Activated CD8-positive, alpha-beta T cell treated with anti-CD3 and anti-CD28 coated beads, Interleukin-2, amount 10 ng/mL, durations not matched to agents 7 days and 5 days (primary cell): ENCODE measurements at places on chromosomes 12 and 14.

GRCh38 chr14:37179896-37180502 is 7.6 kb upstream of the SLC25A21 start:
- no peak for DNase-seq

DNA sequence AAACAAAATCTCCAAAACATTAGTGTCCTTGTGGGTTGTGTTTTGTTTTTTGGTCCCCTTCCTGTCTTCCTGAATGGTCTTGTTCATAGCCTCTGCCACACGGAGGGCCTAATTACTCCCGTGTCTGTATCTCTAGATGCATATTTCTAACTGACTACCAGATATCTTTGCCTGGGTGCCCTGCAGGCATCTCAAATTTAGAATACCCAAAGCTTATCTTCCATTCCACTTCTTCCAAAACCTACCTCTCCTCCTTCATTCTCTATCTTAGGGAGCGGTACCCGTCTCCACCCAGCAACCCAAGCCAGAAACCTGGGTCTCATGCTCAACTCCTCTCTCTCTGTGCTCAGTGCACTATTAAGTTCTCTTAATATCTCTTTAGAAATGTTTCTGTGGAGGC is 10.9 kb upstream of the METAP2 start:
- no peak for DNase-seq

GRCh38 chr12:46230306-46230705 is 38.5 kb downstream of the SLC38A1 start:
- no peak for DNase-seq

- no peak for DNase-seq
Observed at GRCh38 chr12:45329238-45329637, 113.3 kb downstream of the ANO6 start.

- DNase-seq: no peak
Observed at GRCh38 chr12:68821357-68822188, 13.6 kb downstream of the MDM2 start.

DNA sequence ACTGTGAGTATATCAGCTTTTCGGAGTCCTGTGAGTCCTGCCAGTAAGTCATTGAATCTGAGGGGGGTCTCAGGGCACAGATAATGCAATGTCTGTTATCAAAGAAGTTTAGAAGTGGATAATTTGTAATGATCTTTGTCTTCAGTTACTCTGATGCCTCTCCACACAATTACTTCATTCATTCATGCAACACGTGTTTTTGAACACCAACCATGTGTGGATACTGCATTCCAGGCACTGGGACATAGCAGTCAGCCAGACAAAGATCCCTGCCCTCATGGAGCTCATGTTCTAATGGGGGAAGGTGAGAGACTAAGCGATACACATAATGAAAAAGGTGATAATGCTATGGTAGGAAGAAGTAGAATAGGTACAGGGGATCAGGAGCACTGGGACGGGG is 60.8 kb upstream of the SCN8A start:
- no peak for DNase-seq

- no peak for DNase-seq
Observed at GRCh38 chr14:66111891-66112290, 374.3 kb upstream of the CCDC196 start.

DNA sequence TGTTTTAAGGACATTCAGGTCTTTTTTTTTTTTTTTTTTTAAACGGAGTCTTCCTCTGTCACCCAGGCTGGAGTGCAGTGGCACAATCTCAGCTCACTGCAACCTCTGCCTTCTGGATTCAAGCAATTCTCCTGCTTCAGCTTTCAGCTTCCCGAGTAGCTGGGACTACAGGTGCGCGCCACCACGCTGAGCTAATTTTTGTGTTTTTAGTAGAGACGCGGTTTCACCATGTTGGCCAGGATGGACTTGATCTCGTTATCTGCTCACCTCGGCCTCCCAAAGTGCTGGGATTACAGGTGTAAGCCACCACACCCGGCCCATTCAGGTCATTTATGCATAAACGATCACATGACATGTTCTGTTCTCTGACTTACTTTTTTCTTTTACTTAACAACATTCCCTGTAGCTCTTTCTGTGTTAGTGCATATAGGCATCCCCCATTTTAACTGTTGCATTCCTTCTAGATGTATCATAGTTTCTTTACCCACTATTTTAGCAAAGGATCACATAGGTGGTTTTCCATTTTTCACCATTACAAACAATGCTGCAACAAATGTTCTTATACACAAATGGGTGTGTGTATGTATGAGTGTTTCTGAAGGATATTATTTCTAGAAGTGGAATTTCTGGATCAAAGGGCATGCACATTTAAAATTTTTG is 74.2 kb downstream of the ARF6 start:
- no peak for DNase-seq

DNA sequence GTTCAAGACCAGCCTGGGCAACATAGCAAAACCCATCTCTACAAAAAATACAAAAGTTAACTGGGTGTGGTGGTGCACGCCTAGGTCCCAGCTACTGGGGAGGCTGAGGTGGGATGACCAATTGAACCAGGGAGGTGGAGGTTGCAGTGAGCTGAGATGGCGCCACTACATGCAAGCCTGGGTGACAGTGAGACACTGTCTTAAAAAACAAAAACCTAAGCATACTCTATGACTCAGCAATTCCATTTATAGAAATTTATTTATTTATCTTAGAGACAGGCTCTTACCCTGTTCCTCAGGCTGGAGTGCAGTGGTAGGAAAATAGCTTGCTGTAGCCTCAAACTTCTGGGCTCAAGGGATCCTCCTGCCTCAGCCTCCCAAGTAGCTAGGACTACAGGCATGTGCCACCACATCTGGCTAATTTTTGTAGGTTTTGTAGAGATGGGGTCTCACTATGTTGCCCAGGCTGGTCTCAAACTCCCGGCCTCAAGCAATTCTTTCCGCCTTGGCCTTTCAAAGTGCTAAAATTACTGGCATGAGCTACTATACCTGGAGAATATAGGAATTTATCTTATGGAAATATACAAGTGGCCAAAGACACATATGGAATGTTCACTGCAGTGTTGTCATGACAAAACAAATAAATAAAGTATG is 43.3 kb downstream of the NCKAP5L start:
- DNase-seq: no peak
